Hepatocyte (in vitro differentiated cells): ENCODE measurements at places on chromosomes 2 and 18. TPM values are rescaled to one million over a fixed set of nuclear protein-coding genes. Genes with fewer than 3 reads are reported as not detected.

ITGB6 gene
- total RNA-seq = 37.4 and 41.1 TPM in 2 replicates

- no peak for DNase-seq
These were observed 214.0 kb upstream of the TRIB2 start for GRCh38 chr2:12502759-12503158.

- peak; percentile 60 for DNase-seq
These were observed 137.8 kb downstream of the PID1 start for GRCh38 chr2:229133155-229133772.

DNA sequence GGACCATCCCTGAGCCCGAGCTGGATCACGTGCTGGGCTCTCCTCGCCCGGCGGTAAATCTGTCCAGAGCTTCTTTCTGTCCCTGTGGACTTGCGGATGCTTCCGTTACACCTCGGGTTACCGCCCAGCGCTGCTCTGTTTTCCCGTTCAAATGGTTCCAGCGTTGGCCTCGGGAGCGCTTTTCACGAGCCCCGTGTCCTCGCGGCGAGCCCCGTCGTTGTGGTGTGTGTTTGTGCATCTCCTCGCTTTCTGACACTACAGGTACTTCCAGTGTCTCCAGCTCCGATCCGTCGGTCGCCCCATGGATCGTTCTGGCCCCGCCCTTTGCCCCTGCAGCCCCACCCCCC is 77.4 kb downstream of the RTP5 start:
- DNase-seq = no peak

GRCh38 chr18:53534203-53534602 is 690.3 kb downstream of the MBD2 start:
- DNase-seq = no peak
